NCI-H1105 (cell line): ENCODE measurements at places on chromosomes 5 and 9.

DNA sequence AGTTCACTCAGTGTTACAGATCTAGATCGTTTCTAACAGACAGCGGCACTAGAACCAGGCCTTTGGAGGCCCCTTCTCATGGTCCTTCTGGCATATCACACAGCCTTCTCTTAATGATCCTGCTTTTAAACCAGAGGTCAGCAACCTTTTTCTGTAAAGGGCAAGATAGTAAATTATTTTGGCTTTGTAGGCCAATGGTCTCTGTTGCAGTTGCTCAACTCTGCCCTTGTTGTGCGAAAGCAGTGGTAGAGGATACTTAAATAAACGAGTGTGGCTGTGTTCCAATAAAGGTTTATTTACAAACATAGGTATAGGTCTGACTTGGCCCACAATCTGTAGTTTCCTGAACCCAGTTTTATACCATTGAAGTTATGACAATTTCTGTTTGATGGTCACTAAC, 47.3 kb upstream of the CD180 start:
- DNase-seq: no peak

DNA sequence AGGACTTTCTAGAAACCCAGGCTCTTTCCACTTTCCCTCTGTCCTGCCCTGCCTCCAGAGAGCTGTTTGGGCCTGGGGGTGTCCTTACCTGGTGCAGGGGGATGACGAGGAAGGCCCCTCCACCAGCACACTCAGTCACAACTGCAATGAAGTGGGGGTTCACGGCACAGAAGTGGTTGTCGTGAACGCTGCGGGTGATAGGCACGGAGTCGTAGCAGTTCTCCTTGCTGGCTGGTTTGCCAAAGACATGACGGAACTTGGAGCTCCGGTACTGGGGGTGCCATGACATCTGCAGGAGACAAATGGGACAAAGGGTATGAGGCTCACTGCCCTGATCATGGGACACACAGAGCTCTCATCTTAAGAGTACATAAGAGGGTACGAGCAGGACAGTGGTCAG, 35.1 kb downstream of the CORO2A start:
- DNase-seq: no peak

DNA sequence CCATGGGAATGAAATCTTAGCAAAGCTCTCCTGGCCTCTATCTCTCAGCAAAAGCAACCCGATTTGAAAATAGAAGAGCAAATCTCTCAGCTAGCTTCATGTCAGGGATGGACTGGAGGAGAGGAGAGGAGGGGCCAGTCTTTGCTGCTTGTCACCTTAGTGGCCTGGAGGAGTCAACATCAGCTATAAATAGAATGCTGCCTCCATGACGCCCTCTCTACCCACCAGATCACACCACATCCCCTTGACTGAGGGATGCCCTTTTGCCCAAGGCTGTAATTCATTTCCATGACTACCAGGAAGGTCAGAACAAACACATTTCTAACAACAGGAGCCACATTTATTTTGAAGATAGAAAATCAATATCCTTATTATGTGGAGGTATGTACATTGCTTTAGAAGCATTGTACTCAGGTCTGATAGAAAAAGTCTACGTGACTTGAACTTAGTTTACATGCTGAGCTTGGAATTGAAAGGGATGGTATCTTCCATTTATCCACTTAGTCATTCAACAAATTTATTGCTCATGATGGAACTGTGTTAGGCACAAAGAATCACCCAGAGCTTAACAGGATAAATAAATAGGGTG, 92.4 kb upstream of the LIFR start:
- DNase-seq: no peak

- no peak for DNase-seq
Observed at GRCh38 chr9:77215874-77216273, 38.5 kb downstream of the VPS13A start.

DNA sequence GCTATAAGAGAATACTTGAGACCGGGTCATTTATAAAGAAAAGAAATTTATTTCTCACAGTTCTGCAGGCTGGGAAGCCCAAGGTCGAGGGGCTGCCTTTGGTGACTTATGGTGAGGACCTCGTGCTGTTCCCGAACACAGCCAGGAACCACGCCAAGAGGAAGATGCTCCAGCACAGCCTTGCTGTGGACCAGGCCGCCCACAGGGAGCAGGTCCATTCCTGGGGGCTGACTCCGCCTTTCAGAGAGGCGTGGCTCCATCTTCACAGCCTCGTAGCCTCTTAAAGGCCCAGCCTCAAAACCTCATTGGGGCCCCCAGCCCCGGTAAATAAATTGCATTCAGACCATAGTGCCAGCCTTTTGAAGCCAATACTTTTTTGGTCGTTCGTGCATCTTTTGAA, 93.5 kb upstream of the CACNA1B start:
- DNase-seq: no peak

DNA sequence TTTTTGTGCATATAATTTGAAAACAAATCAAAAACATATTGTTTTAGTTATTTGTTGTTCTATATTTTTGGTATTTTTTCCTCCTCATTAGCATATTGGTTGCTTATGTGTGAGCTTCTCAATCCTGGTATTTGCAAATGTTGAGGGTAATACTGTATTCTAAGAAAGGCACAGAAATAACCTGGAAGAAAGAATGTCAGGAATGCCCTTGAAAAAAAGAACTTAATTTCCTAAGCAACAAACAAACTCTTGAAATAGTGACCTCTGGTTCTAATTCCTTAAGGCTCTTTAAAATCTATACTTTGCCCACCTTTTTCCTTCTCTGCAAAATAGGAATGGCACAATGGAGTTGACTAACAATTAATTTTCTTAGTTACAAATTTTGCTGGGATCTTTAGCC, 117.5 kb downstream of the HMHB1 start:
- DNase-seq: no peak

DNA sequence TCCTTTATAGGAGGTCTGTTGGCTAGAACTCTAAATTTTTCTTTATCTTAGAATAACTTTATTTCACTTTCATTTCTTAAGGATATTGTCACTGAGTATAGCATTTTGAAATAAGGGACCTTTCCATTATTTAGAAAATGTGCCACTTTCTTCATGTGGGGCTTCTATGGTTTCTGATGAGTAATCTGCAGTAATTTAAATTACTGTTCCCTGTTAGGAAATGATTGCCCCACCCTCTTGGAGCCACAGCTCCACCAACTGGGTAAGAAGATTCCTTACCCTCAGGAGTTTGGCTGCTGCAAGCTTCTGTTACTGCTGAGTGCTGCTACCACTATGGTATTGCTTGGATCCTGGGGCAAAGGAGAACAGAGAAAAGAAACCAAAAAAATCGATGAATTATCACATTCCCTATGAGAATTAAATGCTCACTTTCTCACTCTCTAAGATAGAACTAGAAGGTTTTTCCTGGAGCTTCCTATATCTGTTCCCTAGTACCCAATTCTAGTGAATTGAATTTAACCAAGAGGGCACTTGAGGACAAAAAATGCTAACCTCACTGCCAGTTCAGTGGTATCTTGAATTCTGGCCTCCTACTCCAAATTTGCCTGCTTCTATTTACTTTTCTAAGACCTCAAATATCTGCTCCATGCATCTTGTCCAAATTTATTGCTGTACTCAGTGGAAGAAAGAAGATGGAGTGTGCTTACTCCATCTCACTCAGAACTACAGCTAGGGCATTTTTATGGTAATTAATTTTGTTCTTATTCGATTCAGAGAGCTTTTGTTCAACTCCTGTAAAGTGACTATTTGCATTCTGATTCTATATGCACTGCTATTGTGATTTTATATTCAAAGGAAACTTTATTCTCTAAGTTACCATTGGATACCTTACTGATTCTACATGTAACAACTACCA, 2111.3 kb downstream of the MAT2B start:
- DNase-seq: no peak

GRCh38 chr9:23596913-23597634, 229.0 kb downstream of the ELAVL2 start:
- DNase-seq: no peak

GRCh38 chr5:143275512-143276363, 127.7 kb downstream of the NR3C1 start:
- no peak for DNase-seq

- peak; percentile 23 for DNase-seq
Observed at GRCh38 chr5:180802325-180803180, at the start of gene MGAT1. Gene MGAT1 (minus strand): TSS chr5:180802806. CDS start chr5:180792971, 9,835 bp downstream.

GRCh38 chr9:19174127-19174912, 47.0 kb upstream of the PLIN2 start:
- DNase-seq: peak; percentile 4

DNA sequence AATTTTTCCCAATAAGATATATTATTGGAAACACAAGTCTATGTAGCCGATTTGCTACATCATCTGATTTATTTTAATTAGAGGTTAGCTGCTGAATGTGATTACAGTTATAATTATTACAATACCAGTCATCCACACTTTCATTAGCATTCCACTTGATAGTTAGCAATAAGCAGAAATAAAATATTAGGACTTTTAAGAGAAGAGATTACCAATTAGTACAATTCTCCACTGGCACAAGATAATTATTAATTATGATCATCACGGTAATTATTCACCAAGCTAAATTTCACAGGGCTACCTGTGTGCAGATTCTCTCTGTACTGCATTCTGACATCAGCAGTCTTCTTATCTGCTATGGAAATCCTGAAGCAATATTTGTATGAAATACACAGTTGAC, 474.7 kb downstream of the TLE4 start:
- DNase-seq: no peak

- DNase-seq: no peak
Observed at GRCh38 chr5:8394965-8395364, 526.0 kb downstream of the MTRR start.

DNA sequence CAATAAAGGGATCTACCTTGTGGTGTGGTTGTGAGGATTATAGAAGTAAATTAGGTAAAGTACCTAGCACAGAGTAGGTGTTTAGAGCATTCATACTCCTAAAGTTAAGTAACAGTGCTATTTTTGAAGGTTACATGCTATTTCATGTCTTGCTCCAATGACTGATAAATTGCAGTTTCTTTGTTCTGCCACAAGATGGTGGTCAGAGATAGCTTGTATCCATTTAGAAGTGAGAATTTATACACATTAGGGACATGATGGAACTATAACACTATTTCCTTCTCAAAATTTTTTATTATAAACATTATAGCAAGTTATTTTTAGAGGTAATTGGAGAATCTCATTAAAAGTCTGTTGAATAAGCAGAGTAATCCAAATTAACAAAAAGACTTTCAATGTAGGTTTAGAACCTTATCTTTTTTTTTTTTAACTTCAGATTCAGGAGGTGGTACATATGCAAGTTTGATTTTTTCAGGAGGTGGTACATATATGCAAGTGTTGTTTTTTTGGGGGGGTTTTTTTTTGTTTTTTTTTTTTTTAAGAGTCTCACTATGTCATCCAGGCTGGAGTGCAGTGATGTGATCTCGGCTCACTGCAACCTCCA, 17.1 kb downstream of the MTREX start:
- DNase-seq: no peak

DNA sequence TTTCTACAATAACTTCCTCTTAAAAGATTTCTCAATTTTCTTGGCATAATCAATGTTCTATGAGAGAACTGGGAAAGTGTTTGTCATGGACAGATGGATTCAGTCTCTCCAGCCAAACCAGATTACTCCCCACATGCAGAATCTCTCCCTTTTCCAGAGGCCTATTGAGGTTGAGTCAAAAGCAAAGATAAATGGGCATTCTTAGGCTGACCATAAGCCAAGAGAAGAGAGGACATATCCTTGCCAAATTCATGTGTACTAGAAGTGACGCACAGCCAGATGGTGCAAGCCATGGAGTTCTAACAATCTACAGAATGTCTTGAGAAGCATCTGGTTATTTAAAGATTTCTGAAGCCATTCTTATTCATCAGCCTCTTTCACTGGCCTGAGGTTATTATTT, 2115.0 kb downstream of the MAT2B start:
- DNase-seq: no peak

GRCh38 chr9:88801214-88801796, 190.0 kb upstream of the S1PR3 start:
- DNase-seq: no peak

- no peak for DNase-seq
Observed at GRCh38 chr9:123169926-123170325, 98.5 kb downstream of the STRBP start.

DNA sequence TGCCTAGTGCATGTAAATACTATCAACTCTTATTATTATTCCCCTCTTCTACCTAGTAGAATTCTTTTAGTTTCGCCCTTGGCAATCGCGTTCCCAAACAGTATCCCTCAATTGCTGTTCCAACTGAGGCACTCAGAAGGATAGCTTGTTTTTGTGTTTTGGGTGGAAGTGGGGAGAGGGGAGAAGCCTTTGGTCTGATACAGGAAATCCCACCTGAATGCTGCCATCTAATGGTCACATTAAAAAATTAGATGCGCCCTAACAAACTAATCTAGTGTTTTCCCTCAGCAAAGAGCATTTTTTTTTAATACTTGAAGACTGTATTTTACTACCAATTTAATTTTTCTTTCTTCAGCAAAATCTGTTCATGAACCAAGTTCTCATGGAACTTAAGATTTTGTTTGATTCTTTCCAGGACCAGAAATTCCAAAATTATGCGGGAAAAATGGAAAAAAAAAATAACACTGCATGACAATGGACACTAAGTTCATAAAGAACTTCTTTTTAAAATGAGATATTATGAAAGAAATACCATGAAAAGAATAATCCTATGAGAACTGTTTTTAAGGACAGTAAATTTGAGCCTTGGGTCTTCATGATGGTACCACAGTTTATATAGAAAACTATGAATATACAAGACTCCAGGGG, 22.2 kb upstream of the GLDC start:
- DNase-seq: peak; percentile 24

GRCh38 chr5:174608631-174609097, 115.7 kb upstream of the MSX2 start:
- peak; percentile 16 for DNase-seq

GRCh38 chr5:82018462-82018861, 46.6 kb downstream of the ATG10 start:
- DNase-seq: no peak

GRCh38 chr9:2765250-2765880, 48.1 kb downstream of the KCNV2 start:
- no peak for DNase-seq
